ENCODE measurements at places on chromosomes 4 and X.
A peak's percentile ranks its signal among the peaks of the same experiment; 100 is the strongest.

GRCh38 chrX:8849458-8849857 is 48.3 kb upstream of the FAM9A start:
- no peak for DNase-seq

- no peak for DNase-seq
Measured at GRCh38 chr4:144347121-144347520, 206.6 kb upstream of the GYPA start.

DNA sequence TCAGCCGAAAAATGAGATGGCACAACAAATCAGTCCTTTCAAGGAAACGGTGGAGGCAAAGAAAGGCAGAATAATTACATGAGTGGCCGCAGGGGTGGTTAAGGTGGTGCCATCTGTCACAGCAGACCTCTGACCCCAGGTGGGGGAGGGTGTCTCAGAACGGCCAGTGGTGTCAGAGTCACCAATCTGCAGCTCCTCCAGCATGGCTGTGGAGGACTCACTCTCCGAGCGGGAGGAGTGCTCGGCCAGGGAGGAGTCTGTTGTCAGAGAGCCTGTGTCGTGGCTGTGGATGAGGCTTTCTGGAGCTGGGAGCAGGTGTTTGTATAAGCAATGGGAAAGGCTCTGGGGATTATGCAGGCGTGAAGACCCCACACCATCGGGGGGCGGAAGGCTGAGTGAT is 130.3 kb upstream of the PDLIM3 start:
- DNase-seq, result no peak

- no peak for DNase-seq
Measured at GRCh38 chr4:155974476-155974749, 20.7 kb upstream of the CTSO start.

GRCh38 chr4:59612235-59612634 is 1587.9 kb upstream of the ADGRL3 start:
- peak; percentile 59 for DNase-seq

DNA sequence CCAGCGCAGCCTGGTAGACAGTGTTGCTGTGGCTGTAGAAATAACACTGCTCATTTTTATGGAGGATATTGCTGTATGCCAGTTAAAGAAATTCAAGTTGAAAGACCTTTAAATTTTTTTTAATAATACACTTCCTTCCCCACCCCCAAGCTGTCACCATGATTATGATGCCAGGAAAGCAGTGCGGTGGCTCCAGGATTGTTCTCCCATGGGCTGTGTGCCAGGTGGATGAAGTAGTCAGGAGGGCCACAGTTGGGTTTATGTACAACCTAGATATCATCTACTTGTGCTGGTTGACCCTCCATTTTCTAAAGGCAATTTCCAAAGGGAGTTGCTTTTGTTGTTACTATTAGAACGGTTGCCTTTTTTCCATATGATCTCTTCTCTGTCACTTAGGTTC is 136.6 kb downstream of the AFF1 start:
- no peak for DNase-seq

GRCh38 chrX:110036162-110037033 is 33.5 kb downstream of the TMEM164 start:
- DNase-seq, result no peak

GRCh38 chr4:6408263-6408662 is 64.2 kb downstream of the PPP2R2C start:
- DNase-seq, result no peak

DNA sequence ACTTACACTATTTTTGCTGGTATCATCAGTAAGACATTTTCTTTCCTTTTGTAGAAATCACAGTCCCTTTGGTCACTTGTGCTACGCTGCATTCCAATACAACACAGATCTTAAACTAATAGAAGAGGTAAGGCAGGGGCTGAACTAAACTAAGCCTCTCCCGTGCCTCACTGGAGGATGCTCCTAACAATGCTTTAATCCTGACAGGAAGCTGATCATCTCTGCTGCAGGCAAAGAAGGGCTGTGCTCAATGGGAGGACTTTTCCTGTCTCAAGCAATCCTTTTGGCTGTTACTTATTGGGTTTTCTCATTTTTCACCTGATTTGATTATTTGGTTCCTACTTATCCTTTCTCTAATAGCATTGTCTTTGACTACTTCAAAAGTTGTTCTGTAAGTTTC is 583.1 kb downstream of the INPP4B start:
- DNase-seq, result no peak

- DNase-seq, result no peak
Measured at GRCh38 chr4:183788308-183788905, 116.7 kb upstream of the STOX2 start.

DNA sequence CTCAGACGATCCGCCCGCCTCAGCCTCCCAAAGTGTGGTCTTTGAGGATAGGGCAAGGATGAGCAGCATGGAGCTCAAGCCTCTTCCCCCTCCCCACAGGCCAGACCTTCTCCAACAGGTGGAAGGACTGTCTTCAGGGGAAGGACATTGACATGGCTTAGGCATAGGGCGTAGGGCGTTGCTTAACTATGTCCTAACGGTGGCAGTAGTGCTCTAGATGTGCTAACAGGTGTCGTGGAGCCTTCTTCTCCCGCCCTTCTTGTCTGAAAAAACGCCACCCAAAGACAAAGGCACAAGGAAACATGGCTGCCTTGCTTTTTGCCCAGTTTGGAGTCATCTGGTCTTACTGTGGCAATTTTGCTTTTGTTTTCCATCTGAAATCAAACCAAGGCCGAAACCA is 219.8 kb downstream of the OR13H1 start:
- no peak for DNase-seq

DNA sequence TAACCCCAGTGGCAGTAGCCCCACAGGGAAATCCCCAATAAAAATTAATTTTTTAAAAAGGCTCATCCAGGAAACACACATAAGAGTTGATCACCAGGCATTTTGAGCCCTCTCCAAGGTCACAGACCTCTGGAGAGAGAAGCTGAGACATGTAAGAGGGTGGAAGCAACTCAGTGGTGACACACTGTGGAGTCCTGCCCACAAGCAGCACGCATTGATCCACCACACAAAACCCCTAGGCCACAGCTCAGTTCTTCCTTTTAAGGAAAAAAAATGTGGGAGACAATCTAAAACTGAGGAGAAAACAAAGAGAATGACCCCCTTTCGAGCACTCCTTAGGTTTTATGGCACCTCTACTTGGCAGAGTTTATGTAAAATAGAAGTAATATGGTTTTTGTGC is 71.7 kb upstream of the S100G start:
- peak; percentile 32 for DNase-seq

GRCh38 chr4:95165926-95166524 is 382.7 kb downstream of the UNC5C start:
- DNase-seq, result peak; percentile 23

DNA sequence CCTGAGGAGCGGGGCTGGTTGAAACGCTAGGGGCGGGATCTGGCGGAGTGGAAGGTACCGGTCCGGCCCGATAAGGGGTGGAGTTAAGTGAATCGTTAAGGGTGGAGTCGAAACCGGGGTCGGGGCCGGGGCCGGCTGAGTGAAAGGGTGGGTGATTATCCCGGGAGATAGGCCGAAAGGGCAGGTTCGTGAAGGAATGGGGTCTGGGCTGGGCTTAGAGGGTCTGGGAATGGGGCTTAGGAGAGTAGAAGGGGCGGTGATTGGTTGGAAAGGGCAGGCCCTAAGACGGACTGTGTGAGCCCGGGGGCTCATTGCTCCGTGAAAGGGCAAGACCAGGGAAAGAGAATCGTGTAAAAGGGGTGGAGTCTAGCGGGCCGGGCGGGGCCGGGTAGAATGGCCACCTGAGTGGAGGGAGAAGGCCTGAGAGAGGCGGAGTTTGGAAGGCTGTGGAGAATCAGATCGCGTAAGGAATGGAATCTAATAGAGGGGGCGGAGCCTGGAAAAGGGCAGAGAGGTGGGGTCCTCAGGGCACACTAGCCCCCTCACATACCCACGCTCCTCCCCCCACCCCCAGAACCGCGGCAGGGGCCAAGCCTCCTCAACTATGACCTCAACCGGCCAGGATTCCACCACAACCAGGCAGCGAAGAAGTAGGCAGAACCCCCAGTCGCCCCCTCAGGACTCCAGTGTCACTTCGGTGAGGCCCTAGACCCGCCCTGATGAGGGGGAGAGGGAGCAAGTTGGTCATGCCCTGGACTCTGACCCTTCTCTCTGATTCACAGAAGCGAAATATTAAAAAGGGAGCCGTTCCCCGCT is 430 bp downstream of the HDAC6 start:
- DNase-seq, result peak; percentile 31

DNA sequence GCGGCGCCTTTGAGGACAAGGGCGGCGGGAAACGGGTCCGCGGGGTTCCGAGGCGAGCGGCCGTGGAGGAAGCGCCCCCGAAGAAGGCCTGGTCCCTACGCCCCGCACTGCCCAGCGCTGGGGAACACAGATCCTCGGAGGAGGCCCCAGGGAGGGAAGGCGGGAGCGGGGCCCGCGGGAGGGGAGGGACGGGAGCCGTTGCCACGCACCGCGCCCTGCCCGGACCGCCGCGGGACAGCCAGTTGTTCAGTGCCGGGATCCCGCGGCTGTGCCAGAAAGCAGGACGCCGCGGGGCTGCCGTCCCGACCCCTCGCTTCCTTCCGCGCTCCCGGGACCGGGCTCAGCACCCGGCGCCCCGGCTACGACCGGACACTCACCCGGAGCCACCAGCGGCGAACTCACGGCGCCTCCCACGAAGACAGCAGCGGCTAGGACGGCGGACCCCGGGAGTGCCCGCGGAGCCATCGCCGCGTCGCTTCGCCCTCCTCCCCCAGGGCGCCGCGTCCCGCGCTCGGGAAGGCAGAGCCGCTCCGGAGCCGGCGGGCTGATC is 278 bp downstream of the RELL1 start:
- DNase-seq, result no peak

DNA sequence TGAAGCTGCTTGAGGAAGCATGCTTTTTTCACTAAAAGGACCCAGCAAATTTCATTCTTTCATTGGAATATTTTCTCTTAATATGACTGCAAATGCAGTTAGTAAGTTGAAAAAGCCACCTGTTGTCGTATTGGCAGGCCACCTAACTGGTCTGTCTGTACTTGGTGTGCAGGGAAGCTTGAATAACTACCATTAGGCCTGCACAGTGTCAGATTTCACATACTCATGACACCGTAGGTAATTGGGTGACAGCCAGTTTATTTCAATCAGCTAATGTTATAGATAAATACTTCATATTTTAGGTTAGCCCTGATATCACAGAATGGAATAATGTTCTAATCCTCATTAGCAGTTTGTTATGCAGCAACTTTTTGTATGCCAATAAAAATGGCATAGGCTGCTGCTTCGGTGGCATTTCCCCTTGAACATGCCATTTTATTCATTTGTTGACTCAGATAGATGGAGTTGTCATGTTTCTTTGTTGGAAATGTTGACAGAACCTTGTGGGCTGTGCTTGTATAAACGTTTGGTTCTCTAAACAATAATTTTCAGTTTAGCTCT is 173.7 kb downstream of the RPA4 start:
- no peak for DNase-seq

DNA sequence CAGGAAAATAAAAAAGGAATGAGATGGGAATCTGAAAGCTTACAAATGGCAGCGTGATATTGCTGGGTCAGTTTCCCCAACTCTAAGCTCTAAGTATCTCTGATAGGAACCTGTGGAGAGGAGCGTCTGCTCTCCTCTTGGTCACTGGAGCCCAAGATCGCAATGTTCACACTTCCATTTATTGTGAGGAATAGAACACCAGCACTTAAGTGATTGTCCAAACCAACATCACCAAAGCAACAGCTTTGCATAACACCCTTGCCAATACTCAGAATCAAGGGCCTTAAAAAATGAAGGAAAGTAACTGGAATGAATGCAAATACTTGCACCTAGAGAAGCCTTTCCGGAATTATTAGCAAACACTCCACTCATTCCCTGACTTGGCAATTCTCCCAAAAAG is 46.8 kb upstream of the ATXN3L start:
- no peak for DNase-seq

DNA sequence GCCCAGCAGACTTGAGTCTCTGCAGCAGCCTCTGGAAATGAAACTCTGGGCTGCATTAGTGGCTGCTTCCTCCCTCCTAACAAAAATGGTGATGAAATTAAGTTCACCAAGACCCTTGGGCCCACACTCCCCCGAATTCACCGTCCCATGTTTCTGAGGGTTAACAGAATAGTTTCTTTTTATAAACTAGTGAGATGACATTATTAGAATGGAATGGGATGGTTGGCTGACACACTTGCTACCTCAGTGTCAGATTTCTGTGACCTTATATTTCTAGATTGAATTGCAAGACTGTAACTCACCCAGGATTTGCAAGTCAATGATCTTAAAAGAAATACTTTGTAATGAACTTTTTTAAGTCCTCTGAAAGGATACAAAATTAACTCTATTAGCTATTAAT is 127.1 kb downstream of the SHROOM3 start:
- DNase-seq, result no peak

DNA sequence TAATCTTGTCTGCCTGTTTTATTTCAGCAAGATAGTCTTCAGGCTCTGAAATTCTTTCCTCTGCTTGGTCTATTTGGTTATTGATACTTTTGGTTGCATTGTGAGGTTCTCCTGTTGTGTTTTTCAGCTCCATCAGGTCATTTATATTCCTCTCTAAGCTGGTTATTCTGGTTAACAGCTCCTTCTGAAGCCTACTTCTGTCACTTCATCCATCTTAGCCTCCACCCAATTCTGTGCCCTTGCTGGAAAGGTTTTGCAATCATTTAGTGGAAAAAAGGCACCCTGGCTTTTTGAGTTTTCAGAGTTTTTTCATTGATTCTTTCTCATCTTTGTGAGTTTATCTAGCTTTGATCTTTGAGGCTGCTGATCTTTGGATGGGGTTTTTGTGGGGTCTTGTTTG is 647.7 kb downstream of the SPRY1 start:
- no peak for DNase-seq

GRCh38 chrX:71366674-71367256 is 608 bp downstream of the TAF1 start:
- no peak for DNase-seq

GRCh38 chrX:57902633-57903032 is 7.6 kb downstream of the ZXDA start:
- DNase-seq, result no peak

DNA sequence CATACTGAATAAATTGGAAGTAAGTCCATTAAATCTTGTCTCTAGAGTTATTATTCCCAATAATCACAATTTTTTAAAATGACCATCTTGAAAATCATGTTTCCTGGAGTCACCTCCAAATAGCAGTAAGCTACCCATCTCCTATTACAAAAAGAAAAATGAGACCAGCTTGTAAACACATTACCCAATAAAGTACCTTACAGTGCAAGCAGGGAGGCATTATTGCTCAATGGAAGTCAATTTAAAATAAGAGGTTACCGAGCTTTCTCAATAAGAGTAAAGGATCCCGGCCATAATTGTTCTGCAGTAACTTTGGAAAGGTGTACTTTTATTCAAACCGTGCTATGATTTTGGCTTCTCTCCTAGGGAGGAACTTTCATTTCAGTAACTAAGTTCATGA is 78.0 kb downstream of the DMD start:
- no peak for DNase-seq

- DNase-seq, result no peak
Measured at GRCh38 chr4:184857441-184858121, 31.8 kb upstream of the ACSL1 start.

DNA sequence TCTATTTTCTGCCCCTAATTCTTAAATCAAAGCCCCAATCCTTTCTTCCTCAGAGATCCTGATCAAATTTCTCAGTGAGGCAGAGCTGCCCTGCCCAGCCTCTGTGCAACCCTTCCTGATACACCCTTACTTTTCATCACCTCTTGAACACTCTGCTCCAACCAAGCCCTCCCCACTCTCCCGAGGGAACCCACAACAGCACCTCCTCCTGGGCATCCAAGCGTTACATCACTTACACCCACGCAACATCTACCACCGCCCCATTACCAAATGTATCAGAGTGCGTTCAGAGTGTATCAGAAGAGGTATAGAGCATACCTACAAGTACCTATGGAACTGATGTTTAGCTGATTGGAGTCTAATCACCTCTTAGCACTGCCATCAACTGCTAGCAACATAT is 186.5 kb downstream of the RAP1GDS1 start:
- DNase-seq, result no peak

All from fibroblast of skin of left biceps (primary cell).